ENCODE measurements at places on chromosomes 6 and 20. TPM values are rescaled to one million over a fixed set of nuclear protein-coding genes. Genes with fewer than 3 reads are reported as not detected.
A peak's percentile ranks its signal among the peaks of the same experiment; 100 is the strongest.

DNA sequence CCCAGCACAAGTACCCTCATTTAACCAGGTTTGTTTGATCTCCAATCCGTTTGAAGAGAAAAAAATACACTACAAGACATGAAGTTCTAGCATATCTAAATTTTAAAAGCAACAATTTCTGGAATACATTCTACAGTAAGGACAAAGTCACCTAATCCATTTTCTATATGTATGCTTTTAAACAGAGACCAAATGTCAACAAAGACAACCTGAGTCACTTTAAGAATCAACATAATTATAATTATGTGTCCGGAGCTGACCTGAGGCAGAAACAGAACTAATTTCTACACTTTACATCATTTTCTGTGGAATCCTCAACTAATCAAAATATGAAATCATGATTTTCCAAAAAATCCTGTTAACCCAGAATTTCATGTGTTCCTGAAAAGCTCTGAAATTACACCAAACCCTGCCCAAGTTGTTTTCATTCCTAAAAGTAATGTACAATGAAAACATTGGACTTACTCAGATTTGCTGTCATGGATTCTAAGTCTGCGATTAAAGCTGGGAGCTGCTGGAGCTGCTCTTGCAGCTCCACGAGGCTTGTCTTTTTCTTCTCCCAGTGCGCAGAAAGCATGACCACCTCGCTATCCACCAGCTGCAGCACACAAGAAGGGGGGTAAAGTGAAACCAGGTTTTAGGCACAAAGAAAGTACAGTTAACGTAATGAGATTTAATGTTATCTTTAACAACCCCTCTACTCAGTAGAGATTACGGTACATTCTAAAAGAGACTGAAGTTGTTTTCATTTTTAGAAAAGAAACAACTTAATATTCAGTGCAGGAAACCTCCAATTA is 35.8 kb downstream of the DTNBP1 start:
- peak; percentile 20 for DNase-seq

DNA sequence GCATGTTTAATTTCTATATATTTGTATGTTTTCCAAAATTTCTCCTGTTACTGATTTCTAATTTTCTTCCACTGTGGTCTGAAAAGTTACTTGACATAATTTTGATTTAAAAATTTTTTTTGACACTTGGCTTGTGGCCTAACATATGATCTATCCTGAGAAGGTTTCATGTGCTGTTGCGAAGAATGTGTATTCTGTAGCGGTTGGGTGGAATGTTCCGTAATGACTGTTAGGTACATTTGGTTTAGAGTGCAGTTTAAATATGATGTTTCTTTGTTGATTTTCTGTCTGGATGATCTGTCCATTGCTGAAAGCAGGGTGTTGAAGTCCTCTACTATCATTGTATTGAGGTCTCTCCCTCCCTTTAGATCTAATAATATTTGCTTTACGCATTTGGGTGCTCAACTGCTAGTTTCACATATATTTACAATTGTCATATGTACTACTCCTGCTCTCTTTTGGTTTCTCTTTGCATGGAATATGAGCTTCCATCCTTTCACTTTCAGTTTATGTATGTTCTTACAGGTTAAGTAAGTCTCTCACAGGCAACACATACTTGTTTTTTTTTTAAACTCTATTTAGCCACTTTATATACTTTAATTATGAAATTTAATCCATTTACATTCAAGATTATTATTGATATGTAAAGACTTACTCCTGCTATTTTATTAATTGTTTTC is 19.5 kb upstream of the EDN1 start:
- DNase-seq, result no peak

- DNase-seq, result no peak
Observed at GRCh38 chr6:85047818-85048217, 283.4 kb upstream of the TBX18 start.

- DNase-seq, result no peak
Observed at GRCh38 chr20:38473367-38473795, 738 bp downstream of the RALGAPB start.

GRCh38 chr6:166466178-166467122 is 83.7 kb upstream of the MPC1 start:
- DNase-seq, result no peak

DNA sequence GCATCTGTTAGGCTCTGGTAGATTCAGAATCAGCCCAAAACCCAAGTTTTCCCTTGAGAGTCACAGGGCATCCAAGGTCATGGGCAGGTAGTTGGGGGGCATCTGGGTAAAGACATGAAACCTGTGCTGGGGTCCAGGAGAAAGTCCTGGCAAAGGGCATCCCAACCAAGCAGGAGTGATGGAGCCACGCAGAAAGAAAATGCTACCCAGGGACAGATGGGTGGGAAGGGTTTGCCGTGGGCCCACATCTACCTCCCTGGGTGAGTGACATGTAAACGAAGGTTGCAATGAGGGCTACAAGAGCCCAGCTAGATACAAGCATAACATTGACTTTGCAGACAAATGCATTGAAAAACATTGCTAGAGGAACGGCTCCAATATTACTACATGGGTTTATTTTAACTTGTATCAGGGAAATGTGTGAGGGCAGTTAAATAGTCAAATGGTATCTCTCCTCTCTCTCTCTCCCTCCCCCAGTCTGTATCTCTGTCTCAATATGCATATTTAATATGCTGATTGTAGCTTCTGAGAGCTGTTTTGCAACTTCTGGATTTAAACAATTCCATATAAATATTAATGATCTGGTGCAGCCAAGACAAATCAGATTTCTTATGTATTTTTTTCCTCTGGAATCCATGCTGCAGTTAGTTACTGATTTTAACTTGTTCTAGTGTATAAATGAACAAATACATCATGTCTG is 135.7 kb downstream of the SYNDIG1 start:
- DNase-seq, result no peak

GRCh38 chr6:20575704-20576451 is 41.6 kb downstream of the CDKAL1 start:
- no peak for DNase-seq

GRCh38 chr20:54062812-54063280 is 7.5 kb downstream of the BCAS1 start:
- DNase-seq, result no peak

The MUCL3 gene
- total RNA-seq, result not detected

The TBXT gene
- total RNA-seq, result not detected

The THBD gene
- total RNA-seq, result 30.4 TPM

The TRMT11 gene
- 33.4 TPM for total RNA-seq

The ENPP5 gene
- total RNA-seq, result 67.3 TPM

The GPR6 gene
- not detected for total RNA-seq

All from thyroid gland (tissue), 4 donors.